ENCODE measurements at places on chromosomes 2 and 18. TPM values are rescaled to one million over a fixed set of nuclear protein-coding genes. Genes with fewer than 3 reads are reported as not detected.

Gene TBR1
- total RNA-seq = not detected

Gene KHK
- 18.7 TPM for total RNA-seq

GRCh38 chr2:74696829-74697228, 42.8 kb downstream of the SEMA4F start:
- DNase-seq = no peak
- no peak overlapping the region for H3K4me3 ChIP-seq
- H3K27me3 ChIP-seq = no peaks in the 10 kb centered on the region

DNA sequence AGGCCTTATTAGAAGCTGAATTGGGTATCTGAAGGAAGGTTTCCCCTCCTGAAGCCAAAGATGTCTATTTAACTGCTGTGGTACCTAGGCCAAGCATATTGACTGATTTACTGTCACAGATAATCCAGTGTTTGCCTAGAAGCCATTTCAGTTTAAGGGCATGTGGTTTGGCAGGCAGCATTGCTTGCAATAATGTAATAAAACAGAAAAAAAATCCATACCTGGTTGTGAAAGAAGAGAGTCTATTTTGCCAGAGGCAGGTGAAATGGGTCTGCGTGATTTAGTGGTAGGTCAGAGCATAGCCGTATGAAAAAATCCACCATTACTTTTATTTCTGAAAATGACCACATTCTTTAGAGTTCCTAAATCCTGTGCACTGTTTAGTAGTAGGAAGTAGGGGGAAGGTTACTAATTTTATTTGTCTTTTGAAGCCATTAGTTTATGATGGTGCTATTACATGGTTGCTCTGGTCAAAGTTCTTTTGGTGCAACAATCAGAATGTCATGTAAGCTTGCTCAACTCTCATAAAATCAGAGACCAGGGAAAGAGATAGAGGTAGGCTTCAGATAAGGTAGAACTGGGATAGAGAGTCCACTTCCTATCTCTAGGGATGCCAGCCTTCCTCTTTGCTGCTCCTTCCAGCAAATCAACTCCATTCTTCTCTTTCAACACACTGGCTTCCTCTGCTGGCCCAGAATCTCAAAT, 343.4 kb downstream of the GPD2 start:
- H3K27ac ChIP-seq = no peak overlapping the region
- H3K4me1 ChIP-seq = no peaks in the 10 kb centered on the region
- no peaks in the 10 kb centered on the region for H3K36me3 ChIP-seq
- DNase-seq = no peak

Gene RNF125
- 6.0 TPM for total RNA-seq

GRCh38 chr2:209456489-209456888, 32.6 kb downstream of the MAP2 start:
- H3K36me3 ChIP-seq = no peaks in the 10 kb centered on the region
- no peaks in the 10 kb centered on the region for H3K4me1 ChIP-seq
- H3K27me3 ChIP-seq = no peaks in the 10 kb centered on the region
- no peak overlapping the region for H3K4me3 ChIP-seq
- no peak for DNase-seq
- H3K27ac ChIP-seq = no peak overlapping the region

- no peak overlapping the region for H3K4me3 ChIP-seq
- no peak overlapping the region for H3K27ac ChIP-seq
- DNase-seq = no peak
- H3K4me1 ChIP-seq = no peaks in the 10 kb centered on the region
- H3K36me3 ChIP-seq = no peaks in the 10 kb centered on the region
- H3K27me3 ChIP-seq = no peaks in the 10 kb centered on the region
Observed at GRCh38 chr18:14124689-14125088, 7.5 kb downstream of the ZNF519 start.
